Liver (tissue), 10 donors: ENCODE measurements at places on chromosomes 6 and 20. TPM values are rescaled to one million over a fixed set of nuclear protein-coding genes. Genes with fewer than 3 reads are reported as not detected.

The HAO1 gene
- total RNA-seq, result 17.8 TPM

DNA sequence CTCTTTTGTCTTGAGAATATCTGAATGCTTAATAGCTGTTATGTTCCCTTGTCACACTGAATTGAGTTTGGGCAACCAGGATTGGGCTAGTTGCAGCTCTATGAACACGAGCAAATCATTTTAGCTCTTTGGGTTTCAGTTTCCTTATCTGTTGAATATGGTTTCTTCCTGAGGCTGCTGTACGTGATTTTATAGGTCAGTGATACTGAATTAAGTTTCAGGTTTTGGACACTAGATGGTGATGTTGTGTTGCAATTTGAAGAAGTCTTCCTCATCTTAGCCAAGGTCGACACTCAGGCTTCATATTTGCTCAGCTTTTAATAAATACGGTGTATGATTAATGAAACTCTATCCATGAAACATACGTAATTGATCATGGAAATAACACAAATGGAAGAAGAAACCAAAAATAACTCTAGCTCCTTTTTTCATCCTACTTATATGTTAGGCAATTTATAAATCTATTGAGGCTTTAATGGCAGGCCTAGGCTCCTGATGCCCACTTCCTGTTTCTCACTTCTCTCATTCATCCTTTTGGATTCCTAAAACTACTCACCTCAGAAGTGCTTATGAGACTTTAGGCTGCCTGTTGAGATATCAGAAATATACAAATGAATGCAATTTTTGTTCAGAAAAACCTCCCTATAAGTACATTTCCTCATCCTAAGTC is 354.1 kb upstream of the MAP3K7 start:
- H3K27me3 ChIP-seq, result no peaks in the 10 kb centered on the region
- no peak overlapping the region for H3K4me3 ChIP-seq
- DNase-seq, result no peak
- no peak overlapping the region for H3K27ac ChIP-seq
- H3K4me1 ChIP-seq, result no peaks in the 10 kb centered on the region
- H3K36me3 ChIP-seq, result no peaks in the 10 kb centered on the region

DNA sequence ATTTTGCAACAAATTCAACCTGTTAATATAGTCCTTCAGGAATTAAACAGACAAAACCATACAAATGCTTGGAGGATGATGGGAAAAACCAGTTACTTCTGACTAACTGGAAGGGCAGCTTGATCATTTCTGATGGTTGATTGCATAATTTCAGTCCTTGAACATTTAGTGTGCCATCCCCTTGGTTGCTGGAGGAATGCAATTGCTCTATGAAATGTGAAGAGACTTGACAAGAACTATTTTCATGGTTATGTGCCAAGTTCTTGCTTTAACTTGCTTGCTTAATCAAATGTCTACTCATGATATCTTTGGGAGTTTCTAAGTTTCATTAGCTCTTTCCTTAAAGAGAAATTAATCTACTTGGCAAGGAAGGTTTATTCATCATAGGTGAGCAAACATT is 45.2 kb downstream of the ANKEF1 start:
- no peak for DNase-seq
- no peaks in the 10 kb centered on the region for H3K4me1 ChIP-seq
- no peaks in the 10 kb centered on the region for H3K27me3 ChIP-seq
- H3K27ac ChIP-seq, result no peak overlapping the region
- H3K4me3 ChIP-seq, result no peak overlapping the region
- no peaks in the 10 kb centered on the region for H3K36me3 ChIP-seq

DNA sequence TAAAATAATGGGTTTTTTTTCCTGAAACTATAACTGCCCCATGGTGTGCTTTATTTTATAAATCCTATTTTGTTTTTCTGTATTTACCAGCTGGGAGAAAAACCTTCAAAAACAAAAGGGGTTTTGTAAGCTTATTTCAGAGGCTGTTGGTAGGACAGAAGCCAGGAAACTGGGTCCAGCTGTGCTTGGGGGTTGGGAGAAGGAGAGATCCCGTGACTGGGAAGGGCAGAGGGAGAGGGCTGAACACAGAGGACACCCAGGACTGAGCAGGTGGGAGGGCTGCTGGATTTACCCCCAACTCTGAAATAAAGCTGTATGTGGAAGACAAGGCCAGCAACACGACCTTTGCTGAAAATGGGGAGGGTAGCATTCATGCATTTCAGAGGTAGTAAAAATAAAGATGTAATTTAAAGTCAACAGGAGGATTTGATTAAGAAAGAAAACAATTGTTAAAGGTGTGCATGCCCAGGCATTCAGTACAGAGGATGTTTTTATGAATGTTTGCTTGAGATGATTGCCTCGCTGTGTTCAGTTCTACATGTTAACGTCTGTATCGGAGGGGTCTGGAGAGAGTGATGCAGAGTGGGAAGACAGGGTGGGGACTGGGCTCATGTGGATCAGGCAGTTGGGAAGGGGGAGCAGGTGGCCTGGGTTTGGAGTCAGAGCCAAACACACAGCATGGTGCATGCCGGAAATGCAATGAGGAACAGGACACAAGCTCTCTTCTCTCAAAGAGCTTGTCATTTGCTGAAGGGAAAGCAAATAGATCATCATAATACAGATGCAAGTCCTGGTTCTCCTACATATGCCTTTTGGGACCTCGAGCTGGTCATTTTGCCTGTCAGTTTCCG is 21.4 kb downstream of the ARFGEF3 start:
- H3K4me1 ChIP-seq, result no peaks in the 10 kb centered on the region
- H3K36me3 ChIP-seq, result no peaks in the 10 kb centered on the region
- H3K4me3 ChIP-seq, result no peak overlapping the region
- no peak overlapping the region for H3K27ac ChIP-seq
- no peaks in the 10 kb centered on the region for H3K27me3 ChIP-seq
- no peak for DNase-seq

- no peaks in the 10 kb centered on the region for H3K27me3 ChIP-seq
- H3K4me1 ChIP-seq, result no peaks in the 10 kb centered on the region
- H3K36me3 ChIP-seq, result no peaks in the 10 kb centered on the region
- no peak overlapping the region for H3K4me3 ChIP-seq
- no peak overlapping the region for H3K27ac ChIP-seq
- DNase-seq, result no peak
Measured at GRCh38 chr6:83467620-83468036, 36.8 kb upstream of the ME1 start.

GRCh38 chr6:166618866-166619761 is 7.9 kb downstream of the RPS6KA2 start:
- H3K27me3 ChIP-seq, result no peaks in the 10 kb centered on the region
- no peaks in the 10 kb centered on the region for H3K4me1 ChIP-seq
- DNase-seq, result no peak
- no peaks in the 10 kb centered on the region for H3K36me3 ChIP-seq
- H3K27ac ChIP-seq, result no peak overlapping the region
- no peak overlapping the region for H3K4me3 ChIP-seq

DNA sequence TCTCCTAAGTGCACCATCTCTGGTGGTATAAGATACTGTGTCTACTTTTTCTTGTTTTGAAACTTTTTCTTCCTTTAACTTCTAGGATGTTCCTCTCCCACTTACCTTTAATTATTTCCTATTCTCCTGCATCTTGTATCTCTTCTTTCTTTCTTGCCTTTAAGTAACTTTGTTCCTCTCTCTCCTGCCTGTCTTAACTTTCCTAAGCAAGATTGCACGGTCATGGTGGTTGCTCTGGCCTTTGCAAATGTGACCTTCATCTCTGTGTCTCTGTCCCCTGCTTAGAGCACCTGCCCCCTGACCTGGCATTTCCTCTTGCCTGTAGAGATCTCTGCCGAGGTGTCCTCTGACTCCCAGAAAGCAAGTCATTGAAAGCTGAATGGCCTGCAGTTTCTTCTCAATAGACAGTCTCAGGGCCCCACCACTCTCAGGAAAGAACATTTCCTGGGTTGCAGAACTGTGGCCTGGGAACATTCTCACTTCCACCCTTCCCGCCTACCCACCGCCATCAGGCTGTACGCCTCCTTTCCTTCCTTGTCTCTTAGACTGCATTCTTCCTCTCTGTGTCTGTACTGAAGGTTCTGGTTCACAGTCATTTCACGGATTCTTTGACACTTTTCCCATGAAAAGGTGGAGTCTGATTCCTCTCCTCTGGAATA is 12.8 kb downstream of the ZDHHC14 start:
- H3K27me3 ChIP-seq, result no peaks in the 10 kb centered on the region
- H3K36me3 ChIP-seq, result no peaks in the 10 kb centered on the region
